Left cardiac atrium (tissue), 4 donors: ENCODE measurements at places on chromosomes 13 and 19.
A peak's percentile ranks its signal among the peaks of the same experiment; 100 is the strongest.

- no peak for DNase-seq
These were observed 48.3 kb upstream of the RFXAP start for GRCh38 chr13:36770741-36771140.

DNA sequence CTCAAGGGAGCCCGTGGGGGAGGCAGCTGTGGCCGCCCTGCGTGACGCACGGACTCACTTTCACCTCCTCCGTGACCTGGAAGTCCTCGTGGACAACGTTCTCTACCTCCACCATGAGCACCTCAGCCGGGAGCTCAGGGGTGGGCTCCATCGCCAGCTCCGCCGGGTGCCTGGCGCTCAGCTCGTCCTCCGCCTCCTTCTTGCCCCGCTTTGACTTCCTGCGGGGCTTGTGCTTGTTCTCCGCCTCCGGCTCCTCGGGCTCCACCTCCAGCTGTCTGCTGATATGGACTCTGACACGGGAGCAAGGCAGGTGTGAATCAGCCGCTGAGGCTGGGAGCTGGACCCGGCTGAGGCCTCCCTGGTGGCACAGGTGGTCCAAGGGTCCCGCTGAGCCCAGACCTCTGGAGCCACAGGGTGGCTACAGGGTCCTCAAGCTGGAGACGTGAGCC lies 8.2 kb downstream of the LONP1 start:
- no peak for DNase-seq

- no peak for DNase-seq
These were observed 704.3 kb downstream of the FGF9 start for GRCh38 chr13:22375151-22375550.

DNA sequence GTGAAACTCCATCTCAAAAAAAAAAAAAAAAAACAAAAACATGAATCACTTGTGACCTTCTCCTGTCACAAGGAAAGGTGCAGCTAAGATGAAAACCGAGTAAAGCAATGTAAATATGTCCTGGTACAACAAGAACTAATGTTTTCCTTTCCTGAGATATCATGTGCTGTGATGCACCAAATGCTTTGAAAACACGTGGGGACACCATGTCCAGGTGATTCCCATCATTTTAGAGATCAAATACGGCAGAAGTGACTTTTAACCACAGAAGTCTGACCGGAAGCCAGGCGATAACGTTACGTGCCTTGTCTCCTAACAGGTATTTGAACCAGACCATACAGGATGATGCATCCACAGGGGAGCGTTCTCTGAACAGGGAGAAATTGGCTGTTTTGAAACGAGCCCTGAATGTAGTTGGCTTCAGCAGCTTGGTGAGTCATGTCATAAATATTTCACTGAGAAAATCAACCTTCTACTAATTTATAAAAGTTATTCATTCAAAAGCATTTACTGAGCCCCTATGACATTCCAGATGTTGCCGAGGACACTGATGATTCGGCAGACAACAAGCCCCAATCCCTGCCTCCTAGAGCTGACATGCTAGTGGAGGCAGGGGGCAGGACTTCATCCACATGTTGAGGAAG lies 328.1 kb downstream of the MYO16 start:
- DNase-seq: no peak

DNA sequence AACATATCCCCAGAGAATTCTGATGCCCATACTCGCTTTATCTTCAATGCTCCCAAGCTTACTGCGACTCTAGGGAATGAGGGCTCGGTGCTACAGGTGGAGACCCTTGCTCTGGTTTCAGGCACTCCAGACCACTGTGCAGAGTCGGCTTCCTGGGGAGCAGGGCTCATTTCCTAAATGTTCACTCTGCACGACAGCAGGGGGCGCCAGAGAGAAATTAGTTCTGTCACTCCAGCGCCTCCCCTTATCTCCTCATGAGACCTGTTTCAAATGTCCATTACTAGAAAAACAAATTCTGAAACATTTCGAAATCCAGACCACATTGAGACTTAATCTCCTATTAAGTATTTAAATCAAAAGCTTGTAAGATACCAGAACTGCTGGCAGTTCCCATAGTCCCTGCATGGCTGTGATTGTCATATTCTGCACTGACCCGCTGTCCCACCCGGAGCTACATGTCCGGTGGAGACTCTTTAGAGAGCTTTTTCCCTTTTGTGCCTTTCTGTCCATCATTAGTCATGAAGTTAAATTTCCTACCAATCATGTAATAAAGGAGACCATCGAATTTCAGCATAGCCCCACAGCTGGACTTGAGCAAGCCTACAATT lies 22.4 kb downstream of the EPSTI1 start:
- DNase-seq: peak; percentile 85
